SK-N-MC (cell line): ENCODE measurements at places on chromosomes 7 and 10.

DNA sequence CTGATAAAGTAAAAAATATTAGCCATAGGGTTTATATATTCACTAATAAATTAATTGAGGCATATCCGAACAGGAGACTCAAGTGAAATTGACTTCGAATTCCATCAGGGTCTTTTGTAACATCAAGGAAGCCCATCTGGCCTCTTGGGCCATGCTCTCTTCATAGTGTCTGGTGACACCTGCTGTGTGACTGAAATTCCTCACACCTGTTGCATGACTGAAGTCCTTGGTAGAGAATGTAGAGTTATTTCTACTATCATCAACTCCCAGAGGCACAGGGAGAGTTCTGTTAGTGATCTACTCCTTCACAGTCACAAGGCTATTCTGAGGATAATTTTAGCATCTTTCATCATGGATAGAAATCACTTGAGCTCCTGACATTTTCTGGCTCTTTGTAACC, 138.3 kb upstream of the LSM8 start:
- DNase-seq = no peak

GRCh38 chr7:79055722-79056415, 397.6 kb downstream of the MAGI2 start:
- no peak for DNase-seq

GRCh38 chr7:108020585-108020984, 17.6 kb upstream of the LAMB1 start:
- no peak for DNase-seq

DNA sequence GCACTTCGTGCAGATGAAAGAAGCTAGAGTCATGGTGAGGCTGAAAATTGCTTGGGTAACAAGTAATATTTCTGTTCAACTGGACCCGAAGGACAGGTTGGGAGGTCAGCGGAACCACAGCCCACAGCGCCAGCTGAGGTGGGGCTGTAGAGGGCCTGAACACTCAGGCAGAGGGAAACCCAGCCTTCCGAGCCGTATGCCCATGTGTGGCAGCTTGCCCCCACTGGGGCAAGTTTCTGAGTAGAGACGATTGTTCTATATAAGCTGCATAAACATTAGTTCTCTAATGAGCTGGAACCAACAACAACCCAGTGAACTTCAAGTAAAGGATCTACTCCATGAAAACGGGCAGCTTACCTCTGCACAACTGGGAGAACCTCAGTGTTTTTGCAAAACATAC, 58.4 kb upstream of the TNS3 start:
- no peak for DNase-seq

GRCh38 chr7:37732253-37732652, 48.7 kb downstream of the GPR141 start:
- no peak for DNase-seq

- no peak for DNase-seq
Observed at GRCh38 chr10:110983466-110983865, 64.1 kb downstream of the SHOC2 start.

DNA sequence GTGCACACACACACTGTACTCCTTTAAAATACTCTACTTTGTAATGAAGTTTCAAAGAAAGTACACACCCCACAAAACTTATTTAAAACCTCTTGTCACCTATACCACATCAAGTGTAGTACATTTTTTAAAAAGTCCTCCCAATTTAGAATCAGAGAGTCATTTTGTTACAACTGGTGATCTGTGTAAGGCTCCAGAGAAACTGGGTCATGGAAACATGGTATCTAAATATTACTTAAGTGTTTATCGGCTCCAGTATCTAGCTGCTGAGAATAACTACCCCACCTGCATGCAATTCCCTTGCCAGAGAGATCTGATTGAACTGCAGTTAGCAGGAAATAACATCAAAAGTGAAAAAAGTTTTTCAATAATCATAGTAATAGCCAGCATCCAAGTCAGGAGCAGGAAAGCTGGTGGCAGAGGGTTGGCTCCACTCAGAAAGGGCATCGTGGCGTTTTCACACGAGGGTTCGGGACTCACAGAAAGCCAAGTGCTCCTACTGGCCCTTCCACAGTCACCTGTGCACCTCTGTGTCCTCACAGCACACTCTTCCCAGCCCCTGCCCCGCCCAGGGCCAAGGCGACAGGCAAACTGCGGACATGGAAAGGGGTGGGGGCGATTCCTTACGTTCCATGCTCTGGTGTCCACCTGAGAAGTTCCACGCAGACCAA, 6.5 kb downstream of the RGS10 start:
- no peak for DNase-seq

DNA sequence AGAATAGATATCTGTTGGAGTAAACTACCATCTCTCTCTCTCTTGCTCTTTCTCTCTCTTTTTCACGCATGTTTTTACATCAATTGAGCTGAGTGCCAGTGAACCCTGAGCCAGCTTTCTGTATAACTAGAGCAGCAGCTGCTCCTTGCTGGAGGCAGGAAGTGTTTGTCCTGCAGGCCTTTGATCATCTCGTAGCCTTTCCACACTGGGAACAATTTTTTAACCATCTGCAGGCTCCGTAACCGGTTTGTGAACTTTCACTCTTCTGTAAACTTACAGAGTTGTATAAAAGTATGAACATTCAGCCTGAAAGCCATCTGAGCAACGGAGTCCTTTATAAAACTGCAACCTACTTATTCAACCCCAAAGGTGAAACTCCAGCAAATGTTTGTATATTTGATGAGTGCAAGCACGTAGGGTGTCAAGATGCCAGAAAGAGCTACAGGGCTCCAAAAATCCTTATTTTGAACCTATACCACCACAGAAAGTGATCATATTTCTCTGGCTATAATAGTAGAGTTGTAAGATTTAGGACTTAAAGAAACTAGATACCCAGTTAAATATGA, 162.8 kb upstream of the NFE2L3 start:
- DNase-seq = no peak

GRCh38 chr7:116799916-116800315, 62.5 kb upstream of the CAPZA2 start:
- no peak for DNase-seq

- DNase-seq = no peak
Observed at GRCh38 chr7:50554431-50555322, 10.5 kb downstream of the DDC start.
